ENCODE measurements at places on chromosomes 16 and 17. TPM values are rescaled to one million over a fixed set of nuclear protein-coding genes. Genes with fewer than 3 reads are reported as not detected.

CYB5B gene
- total RNA-seq, result 12.0 TPM

DNA sequence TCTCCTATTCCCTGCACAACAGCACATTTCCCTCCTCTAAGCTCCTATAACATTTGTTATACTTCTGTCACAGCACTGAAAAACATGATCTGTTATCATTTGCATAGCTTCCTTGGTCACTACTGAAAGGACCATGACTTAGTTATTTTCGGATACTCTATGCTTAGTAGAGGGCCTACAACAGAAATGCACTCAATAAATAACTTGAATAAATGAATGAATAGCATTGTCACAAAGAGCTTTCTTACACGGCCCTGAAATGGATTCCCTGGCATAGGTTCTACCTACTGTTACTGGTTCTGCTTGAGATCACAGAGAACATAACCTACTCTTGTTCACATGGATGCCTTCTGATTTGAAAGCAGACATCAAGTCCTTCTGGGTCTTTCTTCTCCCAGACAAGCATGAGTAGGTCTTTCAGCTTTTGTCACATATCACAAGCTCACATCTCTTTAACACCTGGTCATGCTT is 41.6 kb downstream of the MYO1D start:
- H3K36me3 ChIP-seq, result no peaks in the 10 kb centered on the region
- peaks cover 19% of the 10 kb centered on the region for H3K4me1 ChIP-seq
- no peak overlapping the region for H3K27ac ChIP-seq

DCUN1D3 gene
- 25.3 TPM for total RNA-seq

PRAC2 gene
- total RNA-seq, result not detected

HBQ1 gene
- total RNA-seq, result not detected

- no peak overlapping the region for H3K27ac ChIP-seq
- DNase-seq, result no peak
- H3K4me1 ChIP-seq, result no peaks in the 10 kb centered on the region
Observed at GRCh38 chr16:50437769-50438437, 69.1 kb upstream of the BRD7 start.

Measured in thoracic aorta (tissue), 2 donors.